Liver (tissue), 10 donors: ENCODE measurements at places on chromosomes 11 and 22. TPM values are rescaled to one million over a fixed set of nuclear protein-coding genes. Genes with fewer than 3 reads are reported as not detected.

- no peaks in the 10 kb centered on the region for H3K27me3 ChIP-seq
- no peaks in the 10 kb centered on the region for H3K36me3 ChIP-seq
- no peak overlapping the region for H3K4me3 ChIP-seq
- peaks cover 11% of the 10 kb centered on the region for H3K4me1 ChIP-seq
These were observed 93.1 kb downstream of the CADM1 start for GRCh38 chr11:115411120-115411519.

DNA sequence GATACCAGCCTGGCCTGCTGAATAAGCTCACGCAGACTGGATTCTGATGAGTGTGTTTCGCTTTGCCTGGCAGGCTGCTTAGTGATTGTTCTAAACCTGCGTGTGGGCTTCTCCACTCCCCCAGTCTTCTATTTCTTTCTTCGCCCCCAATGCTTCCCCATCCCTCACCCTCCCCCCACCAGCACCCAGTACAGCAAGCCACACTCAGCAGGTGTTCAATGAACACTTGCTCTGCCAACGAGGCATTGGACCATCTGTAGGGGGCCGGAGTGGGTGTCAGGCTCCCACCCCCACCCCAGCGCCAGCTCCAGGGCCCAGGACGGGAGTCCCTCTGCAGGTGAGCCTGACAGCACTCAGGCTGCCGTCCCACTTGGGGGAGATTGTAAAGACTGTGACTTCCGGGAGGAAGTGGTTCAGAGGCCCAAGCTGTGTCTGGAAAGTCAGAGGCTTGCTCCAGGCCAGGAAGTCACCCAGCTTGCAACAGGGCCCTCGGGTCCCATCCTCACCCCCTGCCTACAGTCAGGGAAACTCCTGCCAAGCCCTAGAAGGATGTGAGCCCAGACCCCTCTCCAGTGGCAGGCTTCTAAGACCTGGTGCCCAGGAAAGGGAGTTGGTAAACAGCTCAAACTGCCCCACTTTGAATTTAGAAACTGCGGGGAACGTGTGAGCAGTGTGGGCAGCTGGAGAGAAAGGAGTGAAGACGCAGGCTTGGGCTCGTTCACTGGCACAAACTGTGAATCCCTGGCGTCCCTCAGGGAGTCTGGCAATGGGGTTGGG, 66.3 kb upstream of the PRDM11 start:
- no peaks in the 10 kb centered on the region for H3K36me3 ChIP-seq
- no peak for DNase-seq
- H3K4me3 ChIP-seq, result no peak overlapping the region
- no peaks in the 10 kb centered on the region for H3K4me1 ChIP-seq
- H3K27me3 ChIP-seq, result no peaks in the 10 kb centered on the region

GRCh38 chr11:119361056-119361787, 14.7 kb upstream of the MFRP start:
- H3K36me3 ChIP-seq, result no peaks in the 10 kb centered on the region
- H3K27ac ChIP-seq, result peak overlapping the region; percentile 59
- H3K27me3 ChIP-seq, result no peaks in the 10 kb centered on the region
- peaks cover 15% of the 10 kb centered on the region for H3K4me1 ChIP-seq

SMIM35 gene
- 0.07 TPM for polyA plus RNA-seq

GRCh38 chr22:47194476-47195155, 432.2 kb downstream of the TBC1D22A start:
- no peaks in the 10 kb centered on the region for H3K36me3 ChIP-seq
- no peak overlapping the region for H3K27ac ChIP-seq
- no peak overlapping the region for H3K4me3 ChIP-seq
- H3K4me1 ChIP-seq, result peaks cover 5% of the 10 kb centered on the region
- no peaks in the 10 kb centered on the region for H3K27me3 ChIP-seq

DNA sequence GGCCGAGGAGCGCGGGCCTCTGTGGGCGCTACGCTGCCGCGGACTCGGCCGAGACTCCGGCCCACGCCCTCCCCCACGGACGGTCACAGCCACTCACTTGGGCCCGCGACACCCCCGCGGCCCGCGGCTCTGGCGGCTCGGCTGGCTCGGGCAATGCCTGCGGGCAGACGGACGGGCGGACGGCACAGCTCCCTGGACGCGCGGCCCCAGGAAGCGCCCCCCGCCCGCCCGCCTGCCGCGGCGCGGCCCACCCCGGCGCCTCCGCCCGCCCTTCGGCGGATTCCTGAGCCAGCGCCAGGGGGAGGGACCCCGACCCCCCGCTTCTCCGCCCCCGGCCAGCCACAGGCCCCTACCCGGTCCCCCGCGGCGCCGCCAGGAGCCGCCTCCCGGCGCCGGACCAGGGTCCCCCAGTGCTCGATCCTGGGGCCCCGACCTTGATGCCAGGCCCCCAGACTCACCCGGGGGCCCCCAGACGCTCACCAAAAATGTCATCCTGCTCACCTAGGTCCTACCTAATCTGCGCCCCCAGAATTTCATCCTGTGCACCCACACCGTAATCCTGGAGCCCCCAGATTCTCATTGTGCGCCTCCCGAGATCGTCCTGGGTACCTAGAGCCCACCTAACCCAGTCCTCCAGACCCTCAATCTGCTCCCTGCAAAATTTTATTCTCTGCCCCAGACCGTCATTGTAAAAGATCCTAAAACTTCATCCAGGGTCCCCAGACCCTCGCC, at the start of gene EFEMP2:
EFEMP2 (minus strand) TSS at position 215 of the 732 bp plus-strand sequence. CDS start 446 bp downstream, outside the sequence.
- peak within 1 kb of the TSS; percentile 4 for H3K4me3 ChIP-seq
- H3K4me1 ChIP-seq, result peaks cover 9% of the 10 kb centered on the region
- no peaks in the 10 kb centered on the region for H3K27me3 ChIP-seq
- no peak for DNase-seq
- H3K36me3 ChIP-seq, result no peaks in the 10 kb centered on the region
- peak within 1 kb of the TSS; percentile 61 for H3K27ac ChIP-seq
